ENCODE measurements at places on chromosomes 11 and 22.

GRCh38 chr22:46635756-46636155 lies 15.6 kb downstream of the GRAMD4 start:
- DNase-seq: no peak

GRCh38 chr22:40416636-40417035 lies 46.2 kb downstream of the SGSM3 start:
- no peak for DNase-seq

DNA sequence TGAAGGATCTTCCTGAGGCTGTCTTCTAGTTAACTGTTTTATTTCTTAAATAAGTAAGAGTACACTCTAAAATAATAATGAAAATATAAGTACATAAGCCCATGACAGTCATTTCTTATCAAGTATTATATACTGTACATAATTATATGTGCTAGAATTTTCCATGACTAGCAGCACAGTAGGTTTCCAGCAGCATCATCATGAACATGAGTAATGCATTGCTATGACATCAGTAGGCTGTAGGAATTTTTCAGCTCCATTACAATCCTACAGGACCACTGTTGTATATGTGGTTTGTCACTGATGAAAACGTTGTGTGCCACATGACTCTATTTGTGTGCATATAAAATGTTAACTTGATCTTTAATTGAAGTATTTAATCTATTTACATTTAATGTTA lies 22.0 kb downstream of the ZNF202 start:
- no peak for DNase-seq

DNA sequence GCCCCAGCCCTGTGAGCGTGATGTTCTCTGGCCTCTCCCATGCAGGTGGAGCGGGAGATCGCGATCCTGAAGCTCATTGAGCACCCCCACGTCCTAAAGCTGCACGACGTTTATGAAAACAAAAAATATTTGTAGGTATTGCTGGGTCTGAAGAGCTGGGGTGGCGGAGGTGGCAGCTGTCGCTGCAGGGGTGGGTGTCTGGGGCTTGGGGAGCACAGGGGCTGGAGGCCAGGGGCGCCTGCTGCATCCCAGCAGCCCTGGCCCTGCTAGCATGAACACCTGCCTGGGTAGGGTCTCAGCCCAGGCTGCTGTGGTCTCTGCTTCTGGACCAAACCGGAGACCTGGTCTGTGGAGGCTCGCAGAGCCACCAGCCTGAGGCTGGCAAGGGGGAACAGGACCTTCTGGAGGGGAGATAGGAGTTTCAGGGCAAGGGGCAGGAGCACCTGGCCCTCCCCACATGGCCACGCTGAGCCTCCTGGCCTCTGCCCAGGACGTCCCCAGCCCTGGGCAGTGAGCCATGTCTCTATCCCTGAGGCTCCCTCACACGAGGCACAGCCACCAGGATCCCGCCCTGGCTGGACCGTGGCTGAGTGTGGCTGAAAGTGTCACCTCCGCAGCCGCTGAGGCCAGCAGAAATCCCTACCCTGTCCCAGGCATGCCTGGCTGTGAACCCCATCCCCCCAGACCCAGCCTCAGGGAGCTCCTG lies 48.2 kb downstream of the MOB2 start:
- no peak for DNase-seq
